ENCODE measurements at places on chromosomes 3 and 15.
A peak's percentile ranks its signal among the peaks of the same experiment; 100 is the strongest.

GRCh38 chr3:134959516-134959915, 164.5 kb downstream of the EPHB1 start:
- no peak for DNase-seq

DNA sequence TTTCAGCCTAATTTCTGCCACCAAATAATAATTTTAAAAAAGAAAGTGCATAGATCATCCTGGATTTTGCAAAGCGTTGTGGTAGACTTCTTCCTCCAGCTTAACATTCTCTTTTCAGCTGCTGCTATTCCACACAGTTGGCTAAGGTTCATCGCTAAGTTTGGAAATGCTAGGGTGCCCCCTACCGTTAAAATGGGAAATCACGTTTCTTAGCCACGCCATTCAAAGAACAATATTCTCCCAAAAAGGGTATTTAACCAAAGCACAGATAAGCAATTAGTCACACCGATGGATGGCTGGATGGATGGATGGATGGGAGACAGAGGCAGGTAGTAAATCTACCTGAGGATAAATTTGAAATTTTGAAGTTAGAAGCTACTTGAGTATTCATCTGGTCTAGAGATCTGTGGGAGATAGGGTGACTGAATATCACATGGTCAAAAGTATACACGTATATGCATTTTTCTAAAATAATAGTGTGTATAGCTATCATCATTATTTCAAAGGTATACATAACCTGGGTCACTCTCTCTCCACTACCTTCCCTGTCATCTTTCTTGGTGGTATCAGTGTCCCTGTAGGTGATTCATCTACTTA, 67.2 kb downstream of the EFHB start:
- DNase-seq: peak; percentile 79

DNA sequence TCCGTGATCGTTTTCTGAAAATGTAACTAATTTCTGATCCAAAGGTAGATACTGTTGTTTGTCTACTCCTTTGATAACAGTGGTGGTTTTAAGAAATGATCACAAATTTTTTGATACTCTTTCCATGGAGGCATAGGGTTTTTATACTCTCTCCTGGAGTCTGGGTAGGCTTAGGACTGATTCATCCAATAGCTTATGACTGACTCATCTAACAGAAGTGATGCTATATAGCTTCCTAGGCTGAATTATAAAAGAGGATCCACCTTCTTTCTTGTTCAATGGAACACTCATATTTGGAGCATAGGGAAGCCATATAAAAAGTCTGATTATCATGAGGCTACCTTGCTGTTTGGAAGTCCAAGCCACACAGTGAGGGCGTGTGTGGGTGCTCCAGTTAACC, 84.3 kb downstream of the CHST2 start:
- no peak for DNase-seq

GRCh38 chr3:21729331-21729730, 21.7 kb downstream of the ZNF385D start:
- no peak for DNase-seq

GRCh38 chr15:59873644-59874272, 130.4 kb upstream of the FOXB1 start:
- DNase-seq: no peak

- DNase-seq: no peak
These were observed 1375.4 kb downstream of the NSUN3 start for GRCh38 chr3:95438274-95438673.
